Activated naive CD8-positive, alpha-beta T cell treated with anti-CD3 and anti-CD28 coated beads for 36 hours (primary cell): ENCODE measurements at places on chromosomes 13 and 19.

- DNase-seq: no peak
- peaks cover 77% of the 10 kb centered on the region for H3K27me3 ChIP-seq
- H3K4me3 ChIP-seq: no peak overlapping the region
- H3K36me3 ChIP-seq: no peaks in the 10 kb centered on the region
- peaks cover 7% of the 10 kb centered on the region for H3K4me1 ChIP-seq
- no peak overlapping the region for H3K27ac ChIP-seq
These were observed 2.0 kb downstream of the FARP1 start for GRCh38 chr13:98144801-98145350.

- H3K4me1 ChIP-seq: peaks cover 2% of the 10 kb centered on the region
- H3K4me3 ChIP-seq: no peak overlapping the region
- H3K36me3 ChIP-seq: peaks cover 38% of the 10 kb centered on the region
- H3K27ac ChIP-seq: peak overlapping the region; percentile 65
These were observed 17.8 kb downstream of the PROZ start for GRCh38 chr13:113176280-113176679.

GRCh38 chr13:26529441-26529840 is 28.0 kb upstream of the WASF3 start:
- no peak overlapping the region for H3K27ac ChIP-seq
- H3K4me1 ChIP-seq: no peaks in the 10 kb centered on the region
- H3K36me3 ChIP-seq: no peaks in the 10 kb centered on the region
- H3K27me3 ChIP-seq: peaks cover 4% of the 10 kb centered on the region

- H3K27me3 ChIP-seq: no peaks in the 10 kb centered on the region
- H3K36me3 ChIP-seq: no peaks in the 10 kb centered on the region
- H3K27ac ChIP-seq: no peak overlapping the region
- H3K4me3 ChIP-seq: no peak overlapping the region
- DNase-seq: no peak
These were observed 26.0 kb downstream of the IRS2 start for GRCh38 chr13:109760402-109760801.

GRCh38 chr19:30204721-30205120 is 167.5 kb upstream of the ZNF536 start:
- no peaks in the 10 kb centered on the region for H3K36me3 ChIP-seq
- DNase-seq: no peak
- no peaks in the 10 kb centered on the region for H3K4me1 ChIP-seq
- no peak overlapping the region for H3K4me3 ChIP-seq
- no peak overlapping the region for H3K27ac ChIP-seq

DNA sequence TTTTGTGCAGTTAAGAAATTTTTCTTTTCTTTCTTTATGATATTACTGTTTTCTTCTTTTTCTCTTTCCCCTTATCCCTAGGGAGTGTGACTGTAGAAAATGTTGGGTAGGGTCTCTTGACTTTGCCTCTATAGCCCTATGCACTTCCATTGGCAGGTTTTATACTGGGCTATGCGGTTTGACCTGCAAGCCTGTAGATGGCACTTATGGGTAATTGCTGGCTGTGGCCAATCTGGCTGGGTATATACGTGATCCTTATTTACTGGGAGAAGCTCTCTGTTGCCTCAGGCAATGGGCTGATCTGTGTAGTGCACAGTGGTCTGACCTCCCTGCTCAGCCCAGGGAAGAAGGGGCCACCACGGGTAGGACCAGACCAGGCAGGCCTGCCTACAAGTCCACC is 78.8 kb downstream of the RAP2A start:
- H3K27ac ChIP-seq: no peak overlapping the region
- H3K36me3 ChIP-seq: peaks cover 3% of the 10 kb centered on the region

DNA sequence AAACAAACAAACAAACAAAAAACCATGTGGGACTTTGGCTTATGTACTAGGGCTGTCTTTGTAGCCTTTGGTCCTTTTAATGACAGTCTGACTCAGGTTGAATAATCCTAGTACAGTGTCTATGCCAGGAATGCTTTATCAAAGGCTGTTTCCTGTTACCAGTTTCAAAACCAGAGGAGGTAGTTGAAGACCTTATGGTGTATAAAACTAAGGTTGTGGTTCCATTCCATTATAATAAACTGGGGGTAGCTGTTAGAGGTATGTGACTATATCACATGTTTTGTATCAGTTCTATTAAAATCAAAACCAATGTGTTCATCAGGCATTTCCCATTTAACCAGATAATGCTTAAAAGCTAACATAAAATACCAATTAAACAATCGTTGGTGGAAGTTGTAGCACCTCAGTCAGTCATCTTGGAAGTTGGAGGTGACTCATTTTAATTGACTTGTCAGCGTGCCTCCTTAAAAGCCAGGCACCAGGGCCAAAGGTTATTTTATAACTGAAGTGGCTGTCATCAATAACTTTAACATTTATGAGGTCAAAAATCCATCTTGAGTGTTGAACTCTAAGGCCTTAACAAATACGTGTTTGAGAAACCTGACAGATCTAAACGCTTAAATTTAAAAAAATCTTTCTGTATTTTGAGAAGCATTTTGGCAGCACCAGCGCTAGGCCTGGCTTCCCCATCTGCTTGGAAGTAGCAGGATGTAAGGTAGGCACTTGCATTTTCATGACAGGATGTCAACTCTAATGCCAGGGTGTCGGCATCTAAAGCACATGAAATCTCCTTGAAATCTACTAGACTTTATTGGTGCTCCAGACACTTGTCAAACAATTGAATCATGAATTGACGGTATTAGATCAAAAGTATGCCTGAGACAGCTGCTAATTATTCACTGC is 162.5 kb downstream of the LMO7 start:
- H3K4me1 ChIP-seq: peaks cover 37% of the 10 kb centered on the region
- peak overlapping the region; percentile 9 for H3K27ac ChIP-seq
- peaks cover 21% of the 10 kb centered on the region for H3K36me3 ChIP-seq
- H3K4me3 ChIP-seq: no peak overlapping the region

DNA sequence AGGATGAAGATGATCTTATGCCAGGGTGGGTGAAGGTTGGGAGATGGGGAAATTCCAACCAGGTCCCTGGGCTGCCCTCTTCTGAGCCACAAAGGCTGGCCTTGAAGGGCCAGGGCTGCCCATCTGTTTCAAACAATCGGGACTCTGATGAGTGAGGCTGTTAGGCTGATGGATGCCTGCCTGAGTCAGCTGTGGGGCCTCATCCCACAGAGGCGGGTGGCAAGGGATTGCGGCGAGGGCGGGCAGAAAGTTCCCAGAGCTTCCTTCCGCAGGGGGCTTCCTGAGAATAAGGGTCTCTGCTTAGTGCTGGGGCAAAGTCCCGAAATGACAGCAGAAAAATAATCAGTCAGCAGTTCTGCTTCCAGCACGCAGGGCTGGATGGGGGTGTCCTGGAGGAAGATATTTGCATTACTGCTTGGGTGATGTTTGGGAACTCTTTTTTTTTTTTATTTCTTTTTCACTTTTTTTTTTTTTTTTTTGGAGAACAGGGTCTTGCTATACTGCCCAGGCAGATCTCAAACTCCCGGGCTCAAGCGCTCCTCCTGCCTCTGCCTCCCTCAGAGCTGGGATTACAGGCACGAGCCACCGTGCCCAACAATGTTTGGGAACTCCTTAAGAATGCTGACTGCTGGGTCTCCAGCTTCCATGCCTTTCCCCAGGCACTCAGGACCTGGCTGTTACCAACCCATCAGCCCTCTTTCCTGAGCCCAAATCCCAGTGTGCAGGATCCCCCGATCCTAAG is 14.1 kb downstream of the SH3GL1 start:
- no peaks in the 10 kb centered on the region for H3K36me3 ChIP-seq
- no peak overlapping the region for H3K4me3 ChIP-seq
- H3K27me3 ChIP-seq: no peaks in the 10 kb centered on the region
- H3K4me1 ChIP-seq: peaks cover 13% of the 10 kb centered on the region
- H3K27ac ChIP-seq: no peak overlapping the region

- no peak overlapping the region for H3K4me3 ChIP-seq
- peaks cover 35% of the 10 kb centered on the region for H3K27me3 ChIP-seq
- DNase-seq: no peak
These were observed 64.8 kb downstream of the NHLRC3 start for GRCh38 chr13:39102981-39103490.

DNA sequence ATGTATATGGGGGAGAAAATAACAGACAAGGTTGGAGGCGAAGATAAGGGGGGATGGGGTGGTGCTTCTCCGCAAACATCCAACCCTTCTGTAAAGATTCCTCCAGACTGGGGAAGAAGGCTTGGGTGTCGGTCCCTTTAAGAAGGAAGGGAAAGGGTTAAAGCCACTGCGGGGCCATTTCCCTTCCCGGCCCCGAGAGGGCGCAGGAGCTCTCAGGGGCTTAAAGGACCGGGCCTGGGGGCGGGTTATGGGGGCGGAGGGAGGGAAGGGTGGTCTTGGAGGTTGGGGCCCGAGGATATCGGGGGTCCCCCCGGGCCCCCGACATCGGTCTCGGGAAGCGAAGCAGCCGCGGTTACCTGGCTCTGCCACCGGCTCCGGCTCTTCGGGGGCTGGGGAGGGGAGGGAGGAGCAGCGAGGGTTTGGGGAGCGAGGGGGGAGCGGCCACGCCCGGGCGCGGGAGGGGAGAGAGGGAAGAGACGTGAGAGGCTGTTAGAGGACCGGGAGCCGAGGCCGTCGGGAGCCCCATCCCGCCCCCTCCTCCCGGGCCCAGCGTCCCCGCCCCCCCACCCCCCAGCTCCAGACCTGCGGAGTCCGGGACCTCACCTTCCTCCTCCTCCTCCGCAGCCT is 2.8 kb downstream of the TNNT1 start:
- no peak overlapping the region for H3K27ac ChIP-seq
- no peaks in the 10 kb centered on the region for H3K36me3 ChIP-seq
- no peaks in the 10 kb centered on the region for H3K4me1 ChIP-seq

DNA sequence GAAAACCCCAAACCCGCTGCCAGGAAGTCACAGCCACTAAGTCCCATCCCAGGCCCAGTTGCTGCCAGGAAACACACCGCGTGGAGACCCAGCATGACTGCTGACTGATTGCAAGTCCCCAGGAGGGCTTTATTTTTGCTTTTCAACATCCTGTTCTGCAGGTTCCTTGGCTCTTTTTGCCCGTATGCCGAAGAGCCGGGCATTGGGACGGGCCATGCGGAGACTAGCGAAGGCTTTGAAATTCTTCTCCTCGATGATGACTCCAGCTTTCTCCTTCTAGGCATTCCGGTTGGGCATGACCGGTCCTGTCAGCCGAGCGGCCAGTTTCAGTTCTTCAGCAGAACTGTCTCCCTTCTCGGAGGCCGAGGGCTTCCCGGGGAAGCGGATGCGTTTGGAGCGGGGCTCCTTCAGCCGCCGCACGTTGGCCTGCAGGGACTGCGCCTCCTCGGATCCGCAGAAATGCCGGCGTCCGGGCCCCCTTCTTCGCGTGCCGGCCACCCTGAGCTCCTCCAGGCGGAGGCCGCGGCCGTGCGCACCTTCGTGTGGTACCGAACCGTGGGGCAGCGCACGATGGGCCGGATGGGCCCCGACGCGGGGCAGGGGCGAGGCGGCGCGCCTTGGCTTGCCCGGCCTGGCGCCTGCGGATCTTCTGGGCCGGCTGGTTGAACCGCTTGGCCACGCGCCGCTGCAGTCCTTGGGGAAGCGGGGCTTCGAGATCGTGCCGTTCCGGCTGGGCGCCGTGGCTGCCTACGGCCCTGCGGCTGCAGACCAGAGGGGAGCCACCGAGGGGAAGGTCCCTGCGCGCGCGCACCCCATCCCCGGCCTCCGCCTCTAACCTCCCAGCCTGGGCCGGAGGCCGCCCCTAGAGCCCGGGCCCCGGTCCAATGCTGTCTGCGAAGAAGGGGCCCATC is 15.2 kb downstream of the ZSCAN5C start:
- peak overlapping the region; percentile 22 for H3K4me3 ChIP-seq
- peaks cover 4% of the 10 kb centered on the region for H3K4me1 ChIP-seq
- H3K36me3 ChIP-seq: no peaks in the 10 kb centered on the region
- peaks cover 52% of the 10 kb centered on the region for H3K27me3 ChIP-seq
- peak; percentile 5 for DNase-seq
- no peak overlapping the region for H3K27ac ChIP-seq
